ENCODE measurements at places on chromosomes 1 and 21.

- DNase-seq: no peak
Measured at GRCh38 chr1:160474392-160475242, 48.4 kb downstream of the SLAMF6 start.

- no peak for DNase-seq
Measured at GRCh38 chr1:196678510-196678884, 26.7 kb downstream of the CFH start.

GRCh38 chr1:94037392-94038229 is 83.3 kb downstream of the ABCA4 start:
- DNase-seq: no peak

GRCh38 chr1:101346419-101346818 is 109.6 kb downstream of the S1PR1 start:
- no peak for DNase-seq

- no peak for DNase-seq
Measured at GRCh38 chr1:245327360-245327759, 172.6 kb downstream of the KIF26B start.

- no peak for DNase-seq
Measured at GRCh38 chr1:221241157-221241556, 361.9 kb downstream of the HLX start.

DNA sequence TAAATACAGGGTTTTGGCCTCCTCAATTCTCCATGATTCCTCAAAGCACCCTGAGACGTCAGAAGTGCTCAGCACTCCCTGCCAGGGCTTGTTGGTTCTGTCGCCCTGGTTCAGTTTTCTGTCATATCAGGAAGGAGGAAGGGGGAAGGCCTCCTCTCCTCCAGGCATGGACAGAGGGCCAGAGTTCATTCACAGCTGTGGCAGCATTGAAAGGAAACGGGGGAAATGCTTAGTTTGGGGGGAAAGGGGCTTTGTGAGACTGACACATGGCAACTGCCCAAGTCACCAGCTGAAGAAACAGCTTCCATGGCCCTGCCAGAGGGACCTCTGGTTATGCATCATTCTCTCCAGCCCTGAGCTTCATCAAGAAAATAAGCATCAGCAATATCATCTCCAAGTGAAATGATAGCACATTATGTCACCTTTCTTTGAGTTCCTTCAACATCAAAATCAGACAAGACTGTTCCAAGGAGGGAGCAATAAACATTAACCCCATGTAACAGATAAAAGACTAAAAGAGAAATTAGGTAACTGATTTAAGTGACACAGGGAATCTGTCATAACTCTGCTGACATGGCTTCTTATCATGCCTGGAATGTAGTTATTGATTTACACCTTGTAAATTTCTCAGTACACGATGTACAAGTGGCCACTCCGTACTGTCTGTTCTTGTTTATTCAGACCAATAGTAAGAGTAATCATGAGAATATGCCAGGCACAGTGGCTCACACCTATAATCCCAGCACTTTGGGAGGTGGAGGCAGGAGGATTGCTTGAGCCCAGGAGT is 103.2 kb upstream of the SLC25A33 start:
- DNase-seq: no peak

DNA sequence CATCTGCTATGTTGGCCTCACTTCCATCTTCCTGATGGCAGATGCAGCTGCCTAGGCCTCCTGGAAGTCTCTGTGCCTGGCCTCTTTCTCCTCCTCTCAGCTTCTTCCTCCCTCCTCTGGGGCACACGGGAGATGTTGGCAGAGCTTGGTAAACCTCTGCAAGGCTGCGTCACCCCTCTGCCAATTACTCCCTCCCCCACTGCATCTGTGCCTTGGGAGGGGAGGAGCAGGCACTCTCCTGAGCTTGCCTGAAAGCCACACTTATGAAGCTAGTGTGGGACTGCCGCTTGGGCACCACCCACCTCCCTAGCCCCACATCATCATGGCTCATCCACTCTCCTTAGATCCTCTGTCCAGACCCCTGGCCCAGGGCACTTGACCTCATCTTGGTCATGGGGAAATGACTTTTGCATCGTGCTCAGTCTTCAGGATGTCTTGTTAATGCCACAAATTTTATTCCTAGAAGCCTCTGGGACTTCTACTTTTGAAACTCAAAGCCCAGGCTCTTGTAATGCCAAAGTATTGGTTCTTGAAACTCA is 7.3 kb upstream of the TMEM51 start:
- DNase-seq: no peak

GRCh38 chr1:162035241-162035640 is 11.6 kb upstream of the OLFML2B start:
- no peak for DNase-seq

DNA sequence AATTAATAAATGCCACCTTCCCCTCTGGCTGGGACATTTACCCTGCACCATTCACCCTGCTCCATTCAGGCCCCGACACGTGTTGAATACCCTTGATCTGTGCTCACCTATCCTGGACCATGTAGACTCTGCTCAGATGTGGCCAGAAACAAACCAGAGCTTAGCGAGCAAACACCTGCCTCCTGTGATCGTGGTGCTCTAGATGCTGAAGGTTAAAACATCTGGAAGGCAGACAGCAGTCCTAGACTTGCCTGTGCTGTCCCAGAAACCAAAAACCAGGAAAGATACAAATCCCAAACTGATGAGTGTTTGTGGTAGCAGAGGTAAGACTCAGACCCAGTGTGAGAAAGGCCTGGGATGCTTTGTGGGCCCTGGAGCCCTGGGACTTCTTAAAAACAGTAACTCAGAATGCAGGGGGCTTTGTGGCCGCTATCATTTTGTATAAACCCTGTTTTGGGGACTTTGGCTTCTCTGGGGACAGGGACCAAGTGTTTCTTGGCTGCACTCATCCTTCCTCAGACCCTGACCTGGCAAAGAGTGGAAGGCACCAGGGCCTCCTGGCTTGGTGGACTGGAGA is 99.6 kb downstream of the DMRTB1 start:
- no peak for DNase-seq

DNA sequence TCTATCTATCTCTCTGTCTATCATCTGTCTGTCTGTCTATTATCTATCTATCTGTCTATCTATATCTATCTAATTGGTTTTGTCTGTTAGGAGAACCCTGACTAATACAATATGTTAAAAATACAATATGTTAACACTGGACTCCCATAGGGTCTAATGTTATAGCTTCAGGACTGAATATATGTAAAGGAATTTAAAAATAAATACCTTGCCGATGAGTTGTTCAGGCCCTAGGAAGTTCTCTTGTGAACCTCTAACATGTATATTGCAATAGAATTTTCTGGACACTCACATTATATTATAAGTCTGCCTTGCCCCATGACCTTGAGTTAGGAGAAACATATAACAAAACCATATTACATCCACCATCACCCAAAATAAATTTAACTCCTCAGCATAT is 900.6 kb downstream of the NCAM2 start:
- no peak for DNase-seq

DNA sequence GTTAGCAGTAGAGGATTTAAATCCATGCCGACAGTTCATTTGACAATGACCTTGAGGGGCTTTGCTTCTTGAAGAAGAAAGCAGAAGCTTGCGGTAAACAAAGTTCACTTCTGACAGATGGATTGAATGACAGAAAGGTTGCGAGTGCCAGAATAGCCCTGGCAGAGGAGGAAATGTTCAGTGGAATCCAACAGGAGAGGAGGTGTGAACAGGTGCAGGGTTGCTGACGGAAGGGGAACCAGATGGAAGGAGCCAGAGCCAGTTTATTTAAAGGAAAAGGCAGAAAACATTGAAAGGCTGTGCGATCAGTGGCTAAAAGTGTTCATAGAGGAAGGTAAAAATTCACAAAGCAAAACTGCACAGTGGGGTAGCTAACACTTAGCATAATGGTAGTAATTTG is 141.0 kb downstream of the SDCCAG8 start:
- DNase-seq: no peak

- DNase-seq: peak; percentile 49
Measured at GRCh38 chr1:157155658-157156057, 17.5 kb upstream of the ETV3 start.

DNA sequence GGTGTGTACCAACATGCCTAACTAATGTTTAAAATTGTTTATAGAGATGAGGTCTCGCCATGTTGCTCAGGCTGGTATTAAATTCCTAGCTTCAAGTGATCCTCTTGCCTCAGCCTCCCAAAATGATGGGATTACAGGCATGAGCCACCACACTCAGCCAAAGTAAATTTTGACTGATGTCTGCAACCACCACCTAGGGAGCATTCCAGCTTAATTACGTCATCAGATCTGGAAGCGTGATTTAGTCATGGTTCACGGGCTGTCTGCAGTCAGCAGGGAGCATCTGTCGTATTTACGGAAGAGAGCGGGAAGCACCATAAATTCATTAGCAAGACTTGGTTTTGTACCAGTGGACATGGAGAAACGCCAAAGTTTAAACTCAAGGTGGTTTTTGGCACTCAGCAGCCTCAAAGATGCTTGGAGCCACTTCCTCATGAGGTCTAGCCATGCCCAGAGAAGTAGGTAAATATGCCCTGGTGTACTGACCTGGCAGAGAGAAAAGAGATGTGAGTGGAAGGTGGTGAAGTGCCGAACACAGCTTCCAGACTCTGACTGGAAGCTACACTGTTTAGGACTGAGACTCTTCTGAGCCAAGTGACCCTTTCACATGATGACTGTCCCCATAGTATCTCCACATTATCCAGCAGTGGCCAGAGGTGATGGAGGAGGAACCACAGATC is 60.8 kb upstream of the SLC35F3 start:
- DNase-seq: no peak

GRCh38 chr1:84539972-84540371 is 33.6 kb upstream of the GNG5 start:
- DNase-seq: no peak

DNA sequence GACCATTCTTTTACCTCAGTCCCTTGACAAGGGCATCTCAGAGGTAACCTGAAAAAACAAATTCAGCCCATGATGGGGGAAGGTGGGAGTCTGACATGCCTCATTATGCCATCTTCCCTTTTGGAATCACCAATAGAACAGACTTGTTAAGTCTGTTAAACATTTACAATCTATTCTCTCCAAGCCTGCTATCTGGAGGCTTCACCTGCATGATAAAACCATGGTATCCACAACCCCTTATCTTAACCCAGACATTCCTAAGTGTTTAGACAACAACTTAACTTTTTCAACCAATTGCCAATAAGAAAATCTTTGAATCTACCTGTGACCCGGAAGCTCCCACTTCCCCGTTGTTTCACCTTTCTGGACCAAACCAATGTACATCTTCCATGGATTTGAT is 233.0 kb upstream of the CACYBP start:
- no peak for DNase-seq

GRCh38 chr1:89070509-89070908 is 5.5 kb upstream of the GBP1 start:
- no peak for DNase-seq

DNA sequence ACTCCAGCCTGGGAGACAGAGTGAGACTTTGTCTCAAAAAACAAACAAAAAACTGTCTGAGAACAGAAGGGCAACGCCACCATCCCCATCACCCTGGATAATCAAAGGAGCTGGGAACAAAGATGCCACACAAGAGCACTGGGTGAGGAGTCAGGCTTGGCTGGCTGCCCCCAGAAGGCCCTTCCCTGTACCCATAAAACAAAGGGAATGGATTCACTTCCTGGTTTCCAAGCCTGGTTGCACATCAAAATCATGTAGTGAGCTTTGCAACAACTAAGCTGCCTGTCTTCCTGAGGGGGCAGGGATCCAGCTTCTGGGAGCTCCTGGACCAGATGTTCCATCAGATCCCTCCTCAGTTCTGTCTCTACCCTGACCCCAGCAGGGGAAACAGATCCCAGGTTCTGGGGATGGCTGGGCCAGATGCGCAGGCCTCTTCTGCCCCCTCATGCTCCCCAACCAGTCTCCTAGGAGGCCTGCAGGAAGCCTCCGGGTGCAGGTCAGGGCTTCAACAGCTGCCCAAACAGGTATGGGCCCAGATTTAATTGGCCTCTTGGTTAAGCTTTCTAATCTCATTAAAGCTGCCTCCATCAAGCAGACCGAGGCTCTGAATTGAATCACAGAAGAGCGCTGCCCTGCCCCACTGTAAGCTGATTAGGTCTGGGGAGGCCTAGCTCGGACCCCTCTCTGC is 97.8 kb downstream of the MRPL37 start:
- no peak for DNase-seq

DNA sequence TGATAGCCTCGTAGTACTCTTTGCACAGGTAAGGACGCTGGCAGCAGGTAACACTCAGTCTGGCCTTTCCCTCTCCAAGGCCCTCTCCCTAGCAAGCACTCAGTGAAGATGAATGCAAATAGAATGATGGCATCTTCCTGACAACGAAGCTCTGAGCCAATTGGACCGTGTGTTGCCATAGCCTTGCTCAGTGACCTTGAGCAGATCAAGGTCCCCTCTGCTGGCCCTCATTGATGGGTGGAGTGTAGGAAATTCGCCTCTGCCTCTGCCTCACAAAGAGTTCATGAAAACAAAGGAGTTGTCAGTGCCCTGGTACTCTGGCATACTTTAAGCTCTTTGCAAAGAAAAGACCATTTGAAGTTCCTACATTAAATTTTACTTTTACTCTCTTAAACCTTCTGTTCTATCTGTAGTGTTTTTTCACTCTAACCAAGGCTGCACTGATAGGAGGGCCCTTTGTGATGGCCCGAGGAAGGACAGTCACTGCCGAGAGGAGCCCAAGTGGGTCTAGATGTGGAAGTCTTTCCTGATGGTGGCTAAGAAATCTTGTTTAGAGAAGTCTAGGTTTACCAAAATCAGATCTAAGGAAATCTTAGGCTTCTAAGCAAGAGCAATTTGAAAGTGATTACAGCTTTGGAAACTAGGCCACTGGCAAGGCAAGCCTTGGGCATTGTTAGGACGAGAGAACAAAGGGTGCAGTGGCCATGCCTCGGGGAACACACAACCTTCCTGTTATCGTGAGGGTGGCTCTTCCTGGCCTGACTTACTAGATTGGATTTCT is 38.2 kb downstream of the SMYD2 start:
- no peak for DNase-seq

DNA sequence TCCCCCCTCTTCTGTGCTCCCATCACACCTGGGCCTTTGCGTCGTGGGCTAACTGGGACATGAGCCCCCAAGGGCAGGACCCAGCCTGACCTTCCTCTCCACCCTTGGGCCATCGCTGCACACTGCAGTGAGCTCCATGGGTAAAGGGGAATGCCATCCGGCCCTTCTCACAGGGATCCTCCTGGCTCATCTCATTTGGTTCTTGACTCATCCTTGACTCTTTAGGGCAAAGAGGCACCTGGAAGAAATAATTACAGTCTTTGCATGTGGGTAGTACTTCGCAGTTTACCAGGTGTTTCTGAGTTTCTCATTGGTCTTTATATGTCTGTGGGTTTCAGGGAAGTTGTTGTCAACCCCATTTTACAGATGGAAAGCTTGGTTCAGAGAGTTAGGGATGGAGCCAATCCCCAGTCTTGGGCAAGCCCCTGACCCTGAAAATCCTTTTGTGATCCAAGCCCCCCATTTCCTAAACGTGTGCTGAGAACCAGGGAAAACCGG is 59.3 kb upstream of the ID3 start:
- DNase-seq: no peak

GRCh38 chr1:201633297-201633696 is 94.4 kb downstream of the NAV1 start:
- peak; percentile 65 for DNase-seq

All from left ventricle myocardium superior (tissue), 1 donor.